ENCODE measurements at places on chromosomes 6 and 20. TPM values are rescaled to one million over a fixed set of nuclear protein-coding genes. Genes with fewer than 3 reads are reported as not detected.

- DNase-seq: no peak
These were observed 5.6 kb upstream of the GLO1 start for GRCh38 chr6:38708496-38708895.

The PGC gene
- polyA plus RNA-seq: 0.48 TPM

The TGM3 gene
- 0.54 TPM for polyA plus RNA-seq

- no peak for DNase-seq
These were observed 189.5 kb upstream of the DTNBP1 start for GRCh38 chr6:15852289-15852688.
